Activated CD8-positive, alpha-beta T cell treated with anti-CD3 and anti-CD28 coated beads, Interleukin-2, amount 10 ng/mL, durations not matched to agents 7 days and 5 days (primary cell): ENCODE measurements at places on chromosomes 3 and 15.

GRCh38 chr3:69784954-69785514 is 45.8 kb downstream of the MITF start:
- DNase-seq = no peak

DNA sequence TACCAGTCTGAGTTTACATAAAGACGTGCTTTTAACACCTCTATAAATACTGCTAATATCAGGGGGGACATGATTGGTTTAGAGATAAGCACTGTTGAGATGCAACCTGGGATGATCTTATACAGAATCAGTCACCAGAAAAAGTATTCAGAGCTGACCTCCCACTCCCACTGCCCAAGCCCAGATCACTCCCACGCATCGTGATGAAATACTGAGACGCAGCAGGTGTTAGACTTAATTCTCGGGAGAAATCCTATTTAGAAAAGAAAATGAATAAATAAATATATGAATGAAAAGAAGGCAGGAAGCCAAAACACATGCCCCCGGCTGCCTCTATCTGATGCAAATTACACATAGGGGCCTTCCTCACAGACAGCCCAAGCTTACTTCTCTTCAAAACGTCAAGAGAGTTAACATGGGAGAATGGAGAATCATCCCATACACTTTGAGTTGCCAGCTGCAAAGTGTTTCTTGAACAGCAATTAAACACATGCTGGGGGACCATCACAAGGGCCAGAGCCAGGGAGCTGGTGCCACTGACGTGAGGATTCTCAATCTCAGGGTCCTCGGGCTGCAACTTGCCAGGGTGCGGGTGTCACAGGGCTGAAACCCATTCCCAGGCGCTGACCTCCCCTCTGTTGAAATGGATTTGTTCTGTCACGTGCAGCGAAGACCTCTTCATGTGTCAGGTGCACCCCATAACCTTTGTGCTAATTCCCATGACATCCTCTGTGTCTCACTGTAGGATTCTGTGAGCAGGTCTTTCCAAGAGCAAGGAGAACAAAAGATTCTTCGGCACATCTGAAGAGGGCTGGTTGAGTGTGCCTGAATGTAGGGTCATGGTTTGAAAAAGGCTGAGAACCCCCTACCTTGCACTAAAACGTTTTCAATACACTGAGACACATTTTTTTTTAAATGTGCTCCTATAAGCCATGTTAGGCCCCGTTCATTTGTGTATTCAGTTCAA is 764.2 kb upstream of the ARRDC4 start:
- no peak for DNase-seq

GRCh38 chr3:25380222-25380739 is 47.8 kb upstream of the RARB start:
- DNase-seq = no peak

- DNase-seq = no peak
Observed at GRCh38 chr3:55692295-55692956, 205.3 kb upstream of the WNT5A start.

DNA sequence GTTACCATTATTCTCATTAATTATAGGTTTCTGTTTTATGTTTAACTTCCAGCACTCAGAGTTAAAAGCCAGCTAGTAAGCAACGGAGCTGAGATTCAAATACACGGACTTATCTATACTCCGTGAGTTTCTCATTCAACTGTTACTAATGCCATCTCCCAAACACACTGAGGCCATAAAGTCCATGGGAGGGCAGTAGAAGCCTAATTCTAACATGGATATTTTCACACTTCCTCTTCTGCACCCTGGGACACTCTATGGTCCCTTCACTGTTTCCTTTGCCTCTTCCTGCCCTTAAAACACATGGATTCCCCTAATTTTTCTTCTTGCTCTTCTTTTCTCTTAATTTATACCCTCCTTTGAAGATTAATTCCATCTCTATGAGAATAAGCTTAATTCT is 245.0 kb downstream of the KLF13 start:
- DNase-seq = no peak

GRCh38 chr3:51961602-51962569 is 5.4 kb downstream of the PCBP4 start:
- DNase-seq = no peak

- DNase-seq = no peak
Observed at GRCh38 chr3:150547045-150547741, 606 bp downstream of the EIF2A start.

DNA sequence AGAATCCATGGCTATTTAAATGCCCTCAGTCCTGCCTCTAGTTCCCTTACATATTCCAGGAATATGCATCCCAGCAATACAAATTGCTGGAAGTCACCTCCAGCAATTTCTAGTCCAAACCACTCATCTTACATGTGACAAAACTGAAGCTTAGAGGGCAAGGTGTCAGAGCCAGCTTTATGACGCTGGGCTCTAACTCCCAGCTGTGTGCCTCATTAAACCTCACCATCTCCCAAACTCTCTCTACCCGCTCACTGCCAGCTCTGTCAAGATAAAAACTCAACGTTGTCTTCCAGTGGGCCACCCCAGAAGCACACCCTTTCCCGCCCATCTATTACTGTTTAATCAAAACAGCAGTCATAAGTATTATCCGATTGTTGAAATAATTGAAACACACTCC is 7.9 kb downstream of the TNIK start:
- DNase-seq = no peak

DNA sequence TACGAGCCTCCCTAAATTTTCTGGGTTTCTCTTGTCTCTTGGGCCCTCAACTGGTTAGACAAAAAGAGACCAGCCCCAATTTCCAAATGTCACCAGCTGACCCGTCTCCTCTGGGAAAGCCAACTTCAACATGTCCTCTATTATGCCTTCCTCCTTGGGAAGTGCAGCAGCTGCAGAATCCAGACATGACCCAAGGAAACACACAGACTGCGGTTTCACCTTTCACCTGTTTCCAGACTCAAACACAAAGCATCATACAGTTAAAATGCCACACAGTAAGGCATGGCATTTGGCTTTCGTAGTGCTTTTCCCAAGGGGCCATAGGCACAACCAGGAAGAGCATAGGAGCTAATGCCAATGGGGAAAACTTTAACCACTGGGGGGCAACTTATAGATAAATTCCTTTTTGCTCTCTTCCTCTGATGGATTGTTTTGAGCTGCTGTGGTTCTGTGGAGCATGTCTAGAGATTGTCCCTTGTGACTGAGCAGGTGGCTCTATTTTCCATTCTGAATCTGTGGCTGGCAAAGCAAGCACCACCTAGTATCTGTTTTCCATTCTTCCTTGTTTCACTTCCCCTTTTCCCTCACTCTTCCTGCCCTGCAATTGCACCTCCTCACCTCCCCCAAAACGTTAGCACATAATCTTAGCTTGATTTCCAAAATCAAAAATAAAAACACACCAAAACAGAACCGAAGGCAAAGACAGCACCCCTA is 49.3 kb downstream of the HHLA2 start:
- no peak for DNase-seq

- no peak for DNase-seq
Observed at GRCh38 chr15:45259796-45260195, 7.8 kb downstream of the SLC28A2 start.

DNA sequence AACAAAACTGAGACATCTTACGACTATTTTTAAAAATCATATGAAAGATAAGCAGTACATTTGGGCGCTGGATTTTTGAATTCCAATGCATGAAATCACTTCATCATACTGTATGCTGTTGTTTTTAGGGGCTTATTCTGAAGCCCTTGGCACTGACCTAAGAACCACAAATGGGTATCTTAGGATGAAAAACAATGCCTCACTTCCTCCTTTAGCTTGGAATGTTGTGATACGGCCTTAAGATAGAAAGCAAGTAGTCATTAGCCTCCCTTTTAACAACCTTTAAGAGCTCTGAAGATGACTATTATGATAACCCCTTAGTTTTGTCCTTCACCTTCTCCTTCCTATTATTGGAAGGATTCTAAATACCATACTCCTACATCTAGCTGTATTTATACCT is 289.8 kb downstream of the ARPP21 start:
- no peak for DNase-seq

GRCh38 chr3:43481375-43481774 is 140.4 kb downstream of the ANO10 start:
- DNase-seq = no peak

- no peak for DNase-seq
Observed at GRCh38 chr3:130528120-130528519, 11.1 kb downstream of the COL6A6 start.

DNA sequence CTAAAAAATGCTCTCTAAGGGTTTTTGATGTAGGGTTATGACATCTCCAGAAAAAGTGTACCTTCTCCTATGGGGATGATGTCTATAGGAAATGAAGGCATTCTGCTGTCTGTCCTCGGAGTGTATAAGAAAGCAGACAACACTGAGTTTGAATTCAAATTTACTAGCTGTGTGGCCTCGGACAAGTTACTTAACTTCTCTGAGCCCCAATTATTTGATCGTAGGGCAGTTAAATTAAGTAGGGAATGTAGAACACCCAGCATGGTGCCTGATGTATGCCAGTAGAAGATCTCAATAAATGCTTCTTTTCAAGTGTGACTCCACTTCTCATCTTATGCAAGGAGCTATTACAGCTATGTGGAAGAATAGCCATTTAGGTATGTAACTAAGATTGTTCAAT is 184.6 kb downstream of the CPNE4 start:
- no peak for DNase-seq

- DNase-seq = no peak
Observed at GRCh38 chr15:36884518-36884875, 215.9 kb downstream of the MEIS2 start.

DNA sequence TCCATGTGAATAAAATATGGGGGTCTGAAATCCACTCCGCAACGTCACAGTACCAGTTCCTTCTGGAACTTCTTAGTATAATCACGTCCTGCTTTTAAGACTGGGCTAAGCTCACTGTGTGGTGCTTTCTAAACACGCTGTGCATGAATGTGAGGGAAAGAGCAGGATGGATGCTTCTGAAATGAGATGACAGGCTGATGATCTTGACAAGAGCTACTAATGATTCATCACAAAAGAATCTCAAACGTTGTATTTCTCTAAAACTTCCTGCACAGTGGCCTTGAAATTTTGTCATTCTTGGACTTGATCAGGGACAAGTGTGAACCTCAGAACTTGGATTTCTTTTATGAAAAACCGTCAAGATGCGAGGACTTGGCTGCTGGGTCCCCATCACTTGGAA is 221.4 kb downstream of the CADPS start:
- no peak for DNase-seq

DNA sequence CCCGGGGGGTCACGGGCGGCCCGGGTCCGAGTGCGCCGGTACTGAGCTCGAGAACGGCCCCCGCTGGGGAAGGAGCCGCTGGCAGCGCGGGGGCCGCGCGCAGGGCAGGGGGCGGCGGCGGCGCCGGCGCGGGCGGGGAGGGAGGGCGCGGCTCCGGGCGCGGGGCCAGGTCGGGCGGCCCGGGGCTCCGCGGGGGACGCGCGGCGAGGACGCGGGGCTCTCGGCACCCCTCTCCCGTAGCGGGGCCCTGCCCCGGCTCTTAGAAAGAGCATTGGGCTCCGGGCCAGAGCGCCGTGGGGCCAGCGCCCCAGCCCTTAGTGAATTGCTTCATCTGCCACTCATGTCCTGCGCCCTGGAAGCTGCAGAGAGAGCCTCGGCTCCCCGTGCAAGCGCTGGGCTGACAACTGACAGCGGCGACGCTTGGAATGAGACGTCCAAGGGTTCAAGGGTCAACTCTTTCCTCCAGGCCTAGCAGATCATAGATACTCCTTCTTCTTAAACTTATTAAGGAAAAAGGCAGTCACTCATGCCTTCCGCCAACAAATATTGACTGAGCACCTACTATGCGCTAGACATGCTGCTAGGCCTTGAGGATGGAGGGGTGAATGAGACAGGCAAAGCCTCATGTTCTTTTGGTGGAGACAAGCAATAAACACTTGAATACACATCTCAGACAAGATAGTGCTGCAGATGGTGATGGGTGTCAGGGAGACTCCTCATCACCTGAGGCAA is 140.8 kb downstream of the SMAD6 start:
- DNase-seq = no peak

DNA sequence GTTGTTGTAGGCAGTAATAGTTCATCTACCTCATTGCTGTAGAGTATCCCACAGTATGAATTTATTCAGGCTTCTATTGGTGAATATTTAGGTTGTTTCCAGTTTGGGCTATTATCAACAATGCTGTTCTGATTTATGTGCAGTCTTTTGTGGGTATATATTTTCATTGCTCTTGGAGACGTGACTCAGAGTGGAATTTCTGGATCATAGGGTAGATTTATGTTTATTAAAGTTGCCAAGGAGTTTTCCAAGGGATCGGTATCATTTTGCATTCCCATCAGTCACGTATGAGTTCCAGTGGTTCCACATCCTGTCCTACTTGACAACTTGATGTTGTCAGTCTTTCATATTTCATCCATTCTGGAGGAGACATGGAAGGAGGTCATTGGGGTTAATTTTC is 8.4 kb upstream of the HRH1 start:
- no peak for DNase-seq
